CD4-positive, alpha-beta T cell treated with Interleukin-2 at 100 ng/mL for 4 hours (primary cell): ENCODE measurements at places on chromosomes 2 and 18.

DNA sequence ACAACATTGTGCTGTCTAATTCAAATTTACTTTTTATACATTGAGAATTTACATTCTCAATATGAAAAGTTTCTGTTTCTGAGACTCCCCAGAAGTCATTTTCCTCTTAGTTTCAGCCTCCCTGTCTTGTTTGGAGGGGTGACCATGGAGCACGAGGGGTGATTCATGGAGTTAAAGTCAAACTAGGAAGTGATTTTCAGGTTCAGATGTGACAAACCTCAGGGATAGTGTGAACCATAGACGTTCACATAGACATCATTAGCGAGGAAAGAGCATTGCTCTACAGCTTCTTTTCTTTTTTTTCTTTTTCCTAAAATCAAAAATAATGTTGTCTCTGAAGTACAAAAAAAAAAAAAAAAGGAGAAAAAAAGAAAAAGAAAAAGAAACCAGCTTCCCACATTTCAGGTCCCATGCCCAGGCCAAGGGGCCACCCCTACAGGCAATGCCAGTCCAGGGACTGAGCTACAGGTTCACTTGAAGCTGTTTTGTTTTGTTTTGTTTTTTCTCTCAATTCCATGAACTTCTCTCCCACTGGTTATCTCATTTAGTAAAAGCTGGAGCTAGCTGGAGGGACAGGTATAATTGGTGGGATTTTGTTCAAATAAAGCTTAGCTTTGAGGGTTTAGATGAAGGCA lies 18.1 kb upstream of the LCLAT1 start:
- no peak for DNase-seq

DNA sequence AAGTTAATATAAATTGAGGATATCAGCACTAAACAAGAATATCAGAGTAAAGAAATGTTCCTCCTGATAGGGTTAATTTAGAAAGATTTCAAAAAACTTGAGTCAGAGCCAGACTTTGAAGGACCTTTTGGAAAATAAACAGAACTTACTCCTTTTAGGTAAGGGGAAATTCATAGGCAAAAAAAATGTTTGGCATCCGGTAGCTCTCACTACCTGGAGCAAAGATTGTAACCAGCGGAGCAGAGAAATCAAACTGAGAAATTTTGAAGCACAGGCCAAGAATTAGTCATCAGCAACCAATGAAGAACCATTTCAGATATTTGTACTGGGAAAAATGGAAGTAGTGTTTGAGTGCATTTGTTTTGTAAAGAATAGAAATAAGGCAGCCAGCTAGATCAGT lies 113.0 kb downstream of the ICA1L start:
- no peak for DNase-seq

DNA sequence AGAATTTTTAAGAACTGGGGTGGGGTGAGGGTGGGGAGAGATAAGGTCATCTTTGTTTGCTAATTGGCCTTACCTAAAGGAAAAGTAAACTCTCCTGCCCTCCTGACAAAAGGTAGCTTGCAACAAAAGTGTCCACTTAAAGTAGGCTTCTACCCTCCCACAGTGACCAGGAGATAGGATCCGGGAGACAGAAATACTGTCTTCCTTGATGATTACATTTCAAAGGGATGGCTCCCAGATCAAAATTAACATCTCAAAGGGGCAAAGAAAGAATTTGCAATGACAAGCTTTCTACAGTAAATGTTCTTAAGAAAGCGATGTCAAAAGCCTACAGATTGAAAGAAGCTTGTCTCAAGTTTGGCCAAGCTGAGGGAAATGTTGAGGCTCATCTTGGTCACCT lies 775.3 kb downstream of the CPS1 start:
- DNase-seq: no peak

GRCh38 chr2:109231428-109231827 lies 102.4 kb downstream of the SH3RF3 start:
- DNase-seq: no peak

- no peak for DNase-seq
These were observed 455.3 kb downstream of the MEIS1 start for GRCh38 chr2:66890166-66890742.
